Type B pancreatic cell (in vitro differentiated cells): ENCODE measurements at places on chromosomes 11 and 22.

DNA sequence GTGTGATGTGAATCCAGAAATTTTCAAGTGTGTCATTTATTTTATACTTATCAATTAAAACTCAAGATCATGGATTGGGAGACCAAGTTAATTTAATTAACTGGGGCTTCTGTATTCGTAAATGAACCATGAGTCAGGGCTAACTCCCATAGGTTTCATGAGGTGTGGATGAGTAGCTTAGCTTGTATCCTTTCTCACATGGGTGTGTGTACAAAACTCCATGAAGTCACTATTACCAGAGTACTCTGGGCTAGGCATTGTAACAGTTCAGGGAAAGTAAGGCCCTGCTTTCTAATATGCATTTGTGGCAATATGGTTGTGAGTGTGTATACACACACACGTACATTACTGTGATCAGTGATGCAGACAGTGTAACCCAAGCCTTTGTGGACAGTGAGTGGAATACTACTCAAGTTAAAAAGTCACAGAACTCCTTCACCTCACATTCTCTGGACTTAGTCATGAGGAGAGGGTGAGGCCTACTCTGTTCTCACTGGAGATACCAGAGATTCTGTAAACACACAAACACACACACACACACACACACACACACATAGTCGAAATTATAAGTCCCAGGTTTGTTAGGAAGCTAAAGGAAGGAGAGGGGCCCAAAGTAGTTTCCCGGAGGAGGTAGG lies 3.5 kb downstream of the CNTF start:
- no peak overlapping the region for H3K4me3 ChIP-seq
- peaks cover 23% of the 10 kb centered on the region for H3K36me3 ChIP-seq
- H3K4me1 ChIP-seq, result no peaks in the 10 kb centered on the region

GRCh38 chr11:14132312-14132711 lies 169.8 kb downstream of the SPON1 start:
- H3K4me1 ChIP-seq, result no peaks in the 10 kb centered on the region
- peaks cover 4% of the 10 kb centered on the region for H3K27me3 ChIP-seq
- peaks cover 7% of the 10 kb centered on the region for H3K36me3 ChIP-seq

DNA sequence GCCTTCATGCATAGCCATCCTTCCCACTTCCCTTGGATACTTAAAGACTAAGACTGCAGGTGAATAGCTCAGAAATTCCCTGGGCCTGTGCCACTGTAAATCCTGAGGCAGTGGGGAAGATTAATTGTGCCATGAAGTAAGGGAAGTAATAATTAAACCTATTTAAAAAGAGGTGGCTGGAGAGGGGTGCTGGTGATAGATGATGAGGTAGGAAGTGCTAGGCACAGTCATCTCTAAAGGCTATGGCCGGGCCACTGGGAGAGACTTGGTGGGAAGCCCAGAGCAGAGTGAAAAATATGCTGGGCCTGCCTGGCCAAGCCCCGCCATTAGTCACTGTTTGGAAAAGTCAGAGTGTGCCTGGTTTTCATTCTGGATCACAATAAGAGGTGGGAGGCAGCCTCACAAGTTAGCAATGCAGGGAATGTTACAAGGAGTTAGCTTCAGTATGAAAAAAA lies 197.2 kb upstream of the PITPNB start:
- peaks cover 43% of the 10 kb centered on the region for H3K4me1 ChIP-seq
- no peak for DNase-seq
- H3K36me3 ChIP-seq, result peaks cover 3% of the 10 kb centered on the region
- peak overlapping the region; percentile 3 for H3K27ac ChIP-seq
- H3K27me3 ChIP-seq, result no peaks in the 10 kb centered on the region

GRCh38 chr22:17381192-17381913 lies 12.1 kb downstream of the CECR2 start:
- H3K4me1 ChIP-seq, result peaks cover 53% of the 10 kb centered on the region
- peaks cover 10% of the 10 kb centered on the region for H3K36me3 ChIP-seq
- H3K27ac ChIP-seq, result peak overlapping the region; percentile 80
- no peaks in the 10 kb centered on the region for H3K27me3 ChIP-seq
- no peak for DNase-seq

- no peak overlapping the region for H3K27ac ChIP-seq
- peaks cover 9% of the 10 kb centered on the region for H3K27me3 ChIP-seq
- no peak overlapping the region for H3K4me3 ChIP-seq
- no peaks in the 10 kb centered on the region for H3K36me3 ChIP-seq
- no peak for DNase-seq
Observed at GRCh38 chr11:11167806-11168205, 185.2 kb downstream of the CSNK2A3 start.

- peaks cover 2% of the 10 kb centered on the region for H3K27me3 ChIP-seq
- DNase-seq, result no peak
- no peaks in the 10 kb centered on the region for H3K4me1 ChIP-seq
- H3K36me3 ChIP-seq, result no peaks in the 10 kb centered on the region
- H3K4me3 ChIP-seq, result no peak overlapping the region
Observed at GRCh38 chr11:100296051-100296679, 390.9 kb upstream of the ARHGAP42 start.

- H3K4me1 ChIP-seq, result peaks cover 30% of the 10 kb centered on the region
- H3K27me3 ChIP-seq, result no peaks in the 10 kb centered on the region
- peaks cover 4% of the 10 kb centered on the region for H3K36me3 ChIP-seq
- DNase-seq, result no peak
Observed at GRCh38 chr22:42648368-42649245, 585 bp downstream of the CYB5R3 start.

- no peak overlapping the region for H3K4me3 ChIP-seq
- H3K27ac ChIP-seq, result peak overlapping the region; percentile 76
- no peaks in the 10 kb centered on the region for H3K27me3 ChIP-seq
- no peaks in the 10 kb centered on the region for H3K4me1 ChIP-seq
Observed at GRCh38 chr22:20563466-20563906, 56.1 kb downstream of the MED15 start.

GRCh38 chr11:103486604-103487003 lies 377.4 kb downstream of the DYNC2H1 start:
- DNase-seq, result no peak
- H3K4me3 ChIP-seq, result no peak overlapping the region
- H3K27me3 ChIP-seq, result no peaks in the 10 kb centered on the region
- no peaks in the 10 kb centered on the region for H3K4me1 ChIP-seq
- peak overlapping the region; percentile 24 for H3K27ac ChIP-seq
- peaks cover 2% of the 10 kb centered on the region for H3K36me3 ChIP-seq

GRCh38 chr11:111416231-111416960 lies 37.3 kb upstream of the POU2AF1 start:
- no peak for DNase-seq
- no peak overlapping the region for H3K27ac ChIP-seq
- H3K4me3 ChIP-seq, result no peak overlapping the region
- H3K4me1 ChIP-seq, result peaks cover 18% of the 10 kb centered on the region
- H3K36me3 ChIP-seq, result no peaks in the 10 kb centered on the region
- H3K27me3 ChIP-seq, result peaks cover 3% of the 10 kb centered on the region

DNA sequence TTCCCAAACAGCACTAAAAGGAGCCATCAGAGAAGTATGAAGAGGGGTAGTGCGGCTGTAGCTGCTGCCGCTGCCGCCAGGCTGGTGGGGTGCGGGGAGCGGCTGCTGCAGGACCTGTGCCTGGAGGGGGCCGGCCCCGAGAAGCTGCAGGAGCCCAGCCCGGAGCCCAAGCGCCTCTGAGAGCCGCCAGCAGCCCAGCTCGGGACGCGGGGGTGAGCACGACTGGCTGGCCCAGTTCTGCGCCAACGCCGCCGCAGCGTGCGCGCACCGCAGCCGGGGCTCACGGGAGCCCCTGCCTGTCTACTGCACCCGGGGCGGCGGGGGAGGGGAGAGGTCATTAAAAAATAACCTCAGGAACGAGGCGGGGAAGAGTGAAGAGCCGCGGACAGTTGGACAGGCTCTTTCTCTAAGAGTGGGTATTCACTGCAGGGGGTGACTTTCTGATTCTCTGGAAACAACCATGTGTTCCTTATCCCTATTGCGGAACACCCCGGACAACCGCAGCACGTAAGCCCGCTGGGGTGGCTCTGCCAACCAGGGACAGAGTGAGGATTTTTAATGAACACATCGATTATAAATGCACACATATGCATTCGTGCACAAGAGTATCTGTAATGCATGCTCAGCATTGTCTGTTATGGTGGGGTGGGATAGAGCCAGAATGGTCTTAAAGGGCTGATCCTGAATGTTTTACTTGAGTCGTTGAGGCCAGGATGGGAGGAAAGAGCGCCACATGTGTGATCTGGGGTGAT lies 453 bp downstream of the GAS2 start:
- peak overlapping the region; percentile 33 for H3K27ac ChIP-seq
- DNase-seq, result peak; percentile 76
- H3K27me3 ChIP-seq, result peaks cover 9% of the 10 kb centered on the region
- H3K4me3 ChIP-seq, result peak overlapping the region; percentile 89
- H3K4me1 ChIP-seq, result peaks cover 20% of the 10 kb centered on the region

GRCh38 chr11:103257360-103257759 lies 148.1 kb downstream of the DYNC2H1 start:
- no peaks in the 10 kb centered on the region for H3K27me3 ChIP-seq
- no peak for DNase-seq
- no peak overlapping the region for H3K27ac ChIP-seq
- H3K36me3 ChIP-seq, result peaks cover 11% of the 10 kb centered on the region
- no peak overlapping the region for H3K4me3 ChIP-seq

DNA sequence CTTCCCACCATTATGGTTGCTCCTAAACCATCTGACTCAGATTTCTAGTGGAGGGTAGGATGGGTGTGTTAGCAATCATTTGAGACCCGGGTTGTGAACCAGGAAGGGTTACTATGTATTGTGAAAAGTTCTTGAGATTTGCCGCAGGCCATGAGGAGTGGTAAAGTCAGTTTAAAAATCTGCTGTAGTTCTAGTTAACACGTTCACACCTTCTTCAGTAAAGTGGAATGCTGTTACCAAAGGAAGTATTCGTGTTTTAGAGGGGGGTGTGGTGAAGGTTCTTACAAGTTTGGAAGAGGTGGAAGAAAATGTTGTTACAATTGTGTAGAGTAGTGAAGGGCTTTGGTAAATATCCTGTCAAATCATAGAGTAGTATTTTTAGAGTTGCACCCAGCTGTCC lies 2.6 kb downstream of the MTMR3 start:
- H3K4me3 ChIP-seq, result no peak overlapping the region
- H3K4me1 ChIP-seq, result peaks cover 13% of the 10 kb centered on the region
- no peaks in the 10 kb centered on the region for H3K27me3 ChIP-seq
- DNase-seq, result no peak
- no peak overlapping the region for H3K27ac ChIP-seq
- H3K36me3 ChIP-seq, result no peaks in the 10 kb centered on the region

- no peak for DNase-seq
- H3K27ac ChIP-seq, result no peak overlapping the region
- no peak overlapping the region for H3K4me3 ChIP-seq
- H3K36me3 ChIP-seq, result no peaks in the 10 kb centered on the region
- peaks cover 35% of the 10 kb centered on the region for H3K27me3 ChIP-seq
Observed at GRCh38 chr11:133243832-133244231, 288.5 kb downstream of the OPCML start.

GRCh38 chr22:45441138-45441537 lies 27.6 kb downstream of the RIBC2 start:
- peaks cover 2% of the 10 kb centered on the region for H3K27me3 ChIP-seq
- H3K4me1 ChIP-seq, result peaks cover 23% of the 10 kb centered on the region
- peak overlapping the region; percentile 46 for H3K4me3 ChIP-seq
- H3K27ac ChIP-seq, result peak overlapping the region; percentile 12
- no peaks in the 10 kb centered on the region for H3K36me3 ChIP-seq
- no peak for DNase-seq

DNA sequence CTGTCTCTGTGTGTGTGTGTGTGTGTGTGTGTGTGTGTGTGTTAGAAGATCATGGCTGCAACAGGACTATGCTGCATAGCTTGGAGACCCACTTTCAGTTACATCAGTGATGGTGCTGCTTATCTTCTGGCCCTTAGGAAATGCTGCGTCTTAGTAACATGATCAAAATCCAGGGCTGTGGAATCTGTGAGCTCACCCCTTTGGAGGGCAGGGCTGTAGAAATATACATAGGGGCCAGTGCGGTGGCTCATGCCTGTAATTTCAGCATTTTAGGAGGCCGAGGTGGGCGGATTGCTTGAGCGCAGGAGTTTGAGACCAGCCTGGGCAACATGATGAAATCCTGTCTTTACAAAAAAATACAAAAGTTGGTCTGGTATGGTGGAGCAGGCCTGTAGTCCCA lies 151.5 kb upstream of the RASSF10 start:
- H3K27me3 ChIP-seq, result no peaks in the 10 kb centered on the region
- no peak overlapping the region for H3K4me3 ChIP-seq
- H3K36me3 ChIP-seq, result peaks cover 12% of the 10 kb centered on the region
- H3K4me1 ChIP-seq, result peaks cover 47% of the 10 kb centered on the region
- no peak for DNase-seq
- H3K27ac ChIP-seq, result peak overlapping the region; percentile 23

- H3K27me3 ChIP-seq, result peaks cover 10% of the 10 kb centered on the region
- H3K4me3 ChIP-seq, result no peak overlapping the region
- DNase-seq, result no peak
- H3K27ac ChIP-seq, result no peak overlapping the region
Observed at GRCh38 chr11:118892964-118893363, 9.3 kb downstream of the CXCR5 start.

- peaks cover 17% of the 10 kb centered on the region for H3K4me1 ChIP-seq
- H3K36me3 ChIP-seq, result no peaks in the 10 kb centered on the region
- H3K27ac ChIP-seq, result no peak overlapping the region
Observed at GRCh38 chr11:58924230-58924629, 15.1 kb upstream of the GLYATL1 start.

- peaks cover 20% of the 10 kb centered on the region for H3K36me3 ChIP-seq
- H3K4me1 ChIP-seq, result peaks cover 36% of the 10 kb centered on the region
- no peaks in the 10 kb centered on the region for H3K27me3 ChIP-seq
- no peak for DNase-seq
- H3K4me3 ChIP-seq, result no peak overlapping the region
Observed at GRCh38 chr11:129947474-129947873, 52.1 kb upstream of the NFRKB start.

- no peaks in the 10 kb centered on the region for H3K27me3 ChIP-seq
- peaks cover 46% of the 10 kb centered on the region for H3K36me3 ChIP-seq
- no peak for DNase-seq
- H3K27ac ChIP-seq, result no peak overlapping the region
- H3K4me1 ChIP-seq, result peaks cover 30% of the 10 kb centered on the region
Observed at GRCh38 chr22:33562501-33562900, 357.8 kb downstream of the LARGE1 start.

DNA sequence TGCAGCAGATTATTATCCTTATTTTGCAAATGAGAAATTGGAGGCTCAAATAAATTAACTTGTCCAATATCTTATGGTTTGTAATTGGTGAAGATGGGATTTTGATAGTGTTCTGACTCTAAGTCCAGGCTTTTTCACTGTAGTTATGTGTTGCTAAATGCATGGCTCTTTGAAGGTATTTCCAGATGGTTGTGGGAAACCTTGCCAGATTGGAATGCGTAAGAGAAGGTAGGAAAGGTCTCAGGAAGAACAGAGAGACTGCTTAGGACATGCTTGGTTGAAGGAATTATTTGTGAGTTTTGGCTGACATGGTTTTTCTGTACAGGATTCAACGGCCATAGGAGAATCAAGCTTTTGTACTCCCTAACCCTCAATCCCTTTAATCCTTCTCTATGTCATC lies 108.6 kb downstream of the STIM1 start:
- H3K27ac ChIP-seq, result no peak overlapping the region
- no peaks in the 10 kb centered on the region for H3K27me3 ChIP-seq
- DNase-seq, result no peak
- H3K36me3 ChIP-seq, result peaks cover 3% of the 10 kb centered on the region
- peaks cover 20% of the 10 kb centered on the region for H3K4me1 ChIP-seq
- no peak overlapping the region for H3K4me3 ChIP-seq

- no peak overlapping the region for H3K27ac ChIP-seq
- no peaks in the 10 kb centered on the region for H3K36me3 ChIP-seq
- no peaks in the 10 kb centered on the region for H3K27me3 ChIP-seq
- no peaks in the 10 kb centered on the region for H3K4me1 ChIP-seq
Observed at GRCh38 chr11:48122656-48123055, 94.0 kb upstream of the OR4B1 start.
